Left kidney (tissue), 8 donors: ENCODE measurements at places on chromosomes 2 and 18.

DNA sequence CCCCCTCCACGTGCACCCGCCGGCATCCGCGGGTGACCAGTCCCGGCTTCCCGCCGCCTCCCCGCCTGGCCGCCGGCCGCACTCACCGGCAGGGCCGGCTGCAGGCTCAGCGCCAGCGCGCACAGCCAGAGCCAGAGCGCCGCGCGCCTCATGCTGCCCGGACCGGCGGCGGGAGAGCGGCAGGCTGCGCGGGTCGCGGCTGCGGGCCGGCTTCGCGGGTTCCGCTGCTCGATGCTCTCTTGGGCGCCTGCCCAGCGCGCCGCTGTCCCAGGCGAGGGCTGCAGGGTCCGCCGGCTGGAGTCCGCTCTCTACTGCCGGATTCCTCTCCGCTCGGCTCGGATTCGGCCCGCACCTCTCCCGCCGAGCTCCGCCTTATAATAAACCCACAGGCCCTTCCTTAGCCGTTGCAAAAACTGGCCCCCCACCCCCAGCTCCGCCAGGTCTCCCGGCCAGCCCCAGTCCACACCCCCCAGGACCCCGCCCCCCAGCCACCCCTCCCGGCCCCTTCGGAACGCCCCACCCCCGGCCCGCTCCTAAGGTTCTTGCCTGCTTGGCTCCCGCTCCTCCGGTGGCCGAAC, at the start of gene SDC1:
TSS of gene SDC1 (minus strand) at position 415 of the 578 bp plus-strand sequence. CDS start at position 152, 263 bp downstream.
- DNase-seq, result peak; percentile 44

DNA sequence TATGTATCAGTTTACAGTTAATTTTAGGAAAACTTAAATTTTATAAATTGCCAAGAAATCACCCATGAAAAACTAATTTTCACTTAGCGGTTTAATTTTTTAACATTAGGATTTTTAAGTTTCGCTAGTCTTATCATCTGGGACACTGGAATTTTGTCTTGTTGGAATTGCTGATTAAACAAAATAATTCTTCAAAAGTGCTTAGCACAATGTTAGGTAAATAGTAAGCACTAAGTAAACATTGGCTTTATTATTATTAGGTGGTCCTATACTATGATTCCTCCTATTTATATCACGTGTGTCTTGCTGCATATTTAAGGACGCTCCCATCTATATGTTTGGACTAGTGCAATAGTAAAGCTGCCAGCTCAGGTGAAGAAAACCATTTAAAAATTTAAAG, 54.6 kb upstream of the MAP4K3 start:
- no peak for DNase-seq

GRCh38 chr2:163182764-163183354, 344.3 kb upstream of the KCNH7 start:
- DNase-seq, result peak; percentile 8

DNA sequence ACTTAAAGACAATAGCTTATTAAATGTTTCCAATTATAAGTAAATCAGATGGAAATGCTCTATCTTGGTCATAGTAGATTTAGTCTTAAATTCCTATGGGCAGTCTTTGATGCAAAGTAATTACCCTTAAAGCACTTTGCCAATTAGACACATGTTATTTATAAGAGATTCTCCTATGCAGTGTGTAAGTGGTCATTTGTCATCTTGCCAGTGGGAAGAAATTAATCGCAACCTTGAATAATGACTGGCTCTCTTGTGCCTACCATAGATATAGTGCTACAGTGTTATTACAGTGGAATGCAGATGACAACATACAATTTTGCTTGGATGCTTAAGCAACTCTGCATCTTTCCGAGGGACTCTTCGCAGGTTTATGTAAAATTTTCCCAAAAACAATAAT, 311.0 kb upstream of the THUMPD2 start:
- DNase-seq, result no peak

DNA sequence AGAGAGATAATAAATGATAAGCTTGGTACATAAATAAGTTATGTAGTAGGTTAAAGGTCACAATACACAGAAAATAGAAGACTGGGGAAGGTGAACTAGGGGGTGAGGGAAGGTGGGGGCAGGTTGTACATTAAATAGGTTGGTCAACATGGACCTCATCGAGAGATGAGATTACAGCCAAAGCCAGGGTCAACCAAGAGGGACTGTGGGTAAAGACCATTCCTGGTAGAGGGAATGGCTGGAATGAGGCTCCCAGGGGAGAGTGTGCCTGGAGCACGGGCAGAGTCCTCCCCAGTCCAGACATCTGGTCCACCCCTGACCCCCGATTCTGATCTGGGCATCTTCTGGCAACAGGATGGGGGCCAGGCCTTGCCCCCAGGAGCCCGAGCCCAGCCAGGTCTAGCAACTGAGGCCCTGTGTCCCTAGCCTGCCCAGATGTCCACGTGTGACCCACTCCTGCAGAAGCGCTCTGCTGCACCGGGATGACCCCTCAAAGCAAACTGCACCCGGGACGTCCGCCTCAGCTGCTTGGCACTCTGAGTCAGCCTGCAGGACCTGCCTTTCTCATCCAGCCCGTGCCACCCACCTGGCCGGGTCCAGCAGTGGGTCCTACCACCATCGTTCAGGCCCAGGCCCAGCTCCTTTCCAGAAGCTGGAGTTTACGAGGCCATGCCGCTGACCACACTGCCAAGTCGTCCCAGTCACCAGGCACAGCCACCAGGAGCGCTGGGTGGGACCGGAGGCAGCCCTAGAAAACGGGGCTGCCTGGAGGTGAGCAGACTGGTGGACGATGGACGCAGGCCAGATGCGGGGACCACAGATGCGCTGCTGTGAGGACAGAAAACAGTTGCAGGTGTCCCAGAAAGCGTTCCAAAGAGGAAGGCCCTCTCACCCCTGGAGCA, 56.2 kb upstream of the ID2 start:
- no peak for DNase-seq

DNA sequence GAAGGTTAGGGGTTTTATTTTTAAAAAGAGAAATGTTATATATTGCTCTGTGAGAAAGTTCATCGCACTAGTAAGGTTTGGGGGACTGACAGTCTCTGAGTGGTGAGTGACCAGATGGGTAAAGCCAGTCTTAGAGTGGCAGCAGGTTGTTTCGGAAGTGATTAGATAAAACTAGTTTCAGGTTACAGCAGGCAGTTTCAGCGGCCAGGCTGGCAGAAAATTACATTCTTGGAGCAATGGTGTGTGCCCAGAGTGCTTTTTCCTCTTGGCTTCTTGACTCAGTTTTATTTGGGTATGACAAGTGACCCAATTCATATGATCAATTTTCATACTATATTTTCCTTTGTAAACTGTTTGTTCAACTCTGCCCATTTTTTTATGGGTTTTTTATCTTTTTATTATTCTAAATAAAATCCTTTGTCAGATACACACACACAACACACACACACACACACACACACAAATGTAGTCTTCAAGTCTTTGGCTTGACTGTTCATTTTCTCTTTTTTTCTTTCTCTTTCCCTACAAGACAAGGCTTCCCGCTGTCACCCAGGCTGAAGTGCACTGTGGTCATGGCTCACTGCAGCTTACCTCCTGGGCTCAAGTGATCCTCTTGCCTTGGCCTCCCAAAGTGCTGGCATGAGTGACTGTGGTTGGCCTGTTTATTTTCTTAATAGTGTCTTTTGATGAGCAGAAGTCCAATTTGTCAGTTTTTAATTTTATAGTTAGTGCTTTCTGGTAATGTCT, 30.9 kb downstream of the RALBP1 start:
- DNase-seq, result no peak

- no peak for DNase-seq
These were observed 163.4 kb downstream of the BCL2 start for GRCh38 chr18:63155910-63156773.

GRCh38 chr2:145411493-145411892, 891.6 kb upstream of the ZEB2 start:
- no peak for DNase-seq

DNA sequence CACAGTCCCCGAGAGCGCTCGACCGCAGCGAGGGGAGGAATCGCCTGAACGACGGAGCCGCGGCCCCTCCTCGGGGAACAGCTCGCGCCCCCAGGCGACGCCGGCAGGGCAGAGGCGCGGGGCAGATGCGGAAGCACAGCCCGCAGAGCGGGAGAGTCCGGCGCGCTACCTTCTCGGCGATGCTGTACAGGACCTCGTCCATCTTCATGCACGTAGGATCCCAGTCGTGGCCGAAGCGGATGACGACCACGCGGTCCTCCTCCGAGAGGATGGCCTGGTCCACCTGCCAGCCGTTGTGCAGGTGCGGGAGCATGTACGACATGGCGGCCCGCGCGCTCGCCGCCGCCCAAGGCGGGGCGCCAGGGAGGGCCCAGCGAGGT, 302 bp downstream of the TXNL4A start:
- peak; percentile 50 for DNase-seq

- no peak for DNase-seq
These were observed 1.8 kb upstream of the BCL11A start for GRCh38 chr2:60555066-60555782.

- no peak for DNase-seq
These were observed 92.5 kb downstream of the PTPN4 start for GRCh38 chr2:119852214-119852613.

DNA sequence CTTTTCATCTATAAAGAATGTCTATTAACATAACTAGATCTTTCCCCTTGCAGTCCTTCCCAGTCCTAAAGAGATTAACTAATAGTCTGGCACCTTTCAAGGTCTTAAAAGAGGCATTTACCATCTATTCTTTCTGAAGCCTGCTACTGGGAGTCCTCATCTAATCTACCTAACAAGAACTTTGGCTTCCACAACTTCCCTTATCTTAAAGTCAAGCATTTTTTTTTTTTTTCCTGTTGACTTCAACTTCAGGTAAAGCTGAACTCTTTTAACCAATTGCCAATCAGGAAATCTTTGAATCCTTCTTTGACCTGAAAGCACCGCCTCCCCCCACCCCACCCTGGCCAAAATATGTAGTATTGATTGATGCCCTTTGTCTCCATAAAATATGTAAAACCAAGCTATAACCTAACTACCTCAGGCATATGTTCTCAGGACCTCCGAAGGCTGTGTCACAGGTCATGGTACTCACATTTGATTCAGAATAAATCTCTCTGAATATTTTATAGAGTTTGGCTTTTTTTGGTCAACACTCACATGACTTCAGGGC, 168.6 kb downstream of the PTPRM start:
- no peak for DNase-seq

DNA sequence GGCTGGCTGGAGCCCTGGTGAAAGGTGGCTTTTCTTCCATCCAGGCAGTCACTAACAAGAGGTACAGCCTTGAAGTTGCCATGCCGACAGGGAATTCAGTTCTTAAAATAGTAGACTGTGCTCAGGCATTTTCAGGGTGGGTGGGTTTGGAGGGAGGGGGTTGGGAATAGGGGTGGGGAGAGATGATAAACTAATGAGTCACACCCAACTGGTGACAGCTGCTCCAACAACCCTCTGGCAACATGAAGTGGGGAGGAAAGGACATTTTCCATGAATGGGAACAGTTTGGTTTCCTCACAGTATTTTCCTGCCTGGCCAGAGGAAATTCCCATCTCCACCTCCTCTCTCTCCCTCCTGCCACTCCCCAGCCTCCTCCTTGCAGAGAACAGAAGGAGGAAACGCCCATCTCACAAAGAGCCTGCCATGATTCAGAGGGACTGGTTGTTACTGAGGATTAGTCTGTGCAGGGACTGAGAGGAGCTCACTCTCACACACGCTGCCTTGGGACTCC, 113.0 kb upstream of the SLC1A4 start:
- DNase-seq, result no peak

- DNase-seq, result no peak
These were observed 90.4 kb downstream of the MARCHF4 start for GRCh38 chr2:216281876-216282275.

- DNase-seq, result no peak
These were observed 30.2 kb upstream of the ROCK1 start for GRCh38 chr18:21141668-21142422.

GRCh38 chr2:135063210-135063609, 11.1 kb downstream of the RAB3GAP1 start:
- DNase-seq, result no peak

GRCh38 chr2:118902266-118903028, 39.5 kb upstream of the MARCO start:
- no peak for DNase-seq

DNA sequence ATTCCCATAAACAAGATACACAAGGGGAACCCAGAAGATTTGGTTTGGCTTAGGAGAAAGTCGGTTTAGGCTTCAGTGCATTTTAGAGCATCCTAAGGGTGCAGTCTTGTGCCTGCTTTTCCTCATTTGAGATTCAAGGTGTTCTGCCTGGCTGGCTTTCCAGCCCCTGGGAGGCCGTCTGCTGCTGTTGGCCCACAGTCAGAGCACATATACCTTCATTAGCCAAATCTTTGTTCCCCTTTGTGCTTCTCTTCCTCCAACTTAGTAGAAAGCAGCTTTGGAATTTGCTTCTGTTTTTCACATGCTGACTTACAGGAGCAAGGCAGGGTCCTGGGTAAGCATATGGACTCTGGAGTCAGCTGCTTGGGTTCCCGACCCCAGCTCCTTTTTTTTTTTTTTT, 477.1 kb upstream of the TCF4 start:
- no peak for DNase-seq

- no peak for DNase-seq
These were observed 9.1 kb downstream of the IDH1 start for GRCh38 chr2:208245746-208246145.

GRCh38 chr2:106623456-106623855, 136.3 kb downstream of the CD8B2 start:
- no peak for DNase-seq

- no peak for DNase-seq
These were observed 44.0 kb downstream of the DNMT3A start for GRCh38 chr2:25297738-25298137.

DNA sequence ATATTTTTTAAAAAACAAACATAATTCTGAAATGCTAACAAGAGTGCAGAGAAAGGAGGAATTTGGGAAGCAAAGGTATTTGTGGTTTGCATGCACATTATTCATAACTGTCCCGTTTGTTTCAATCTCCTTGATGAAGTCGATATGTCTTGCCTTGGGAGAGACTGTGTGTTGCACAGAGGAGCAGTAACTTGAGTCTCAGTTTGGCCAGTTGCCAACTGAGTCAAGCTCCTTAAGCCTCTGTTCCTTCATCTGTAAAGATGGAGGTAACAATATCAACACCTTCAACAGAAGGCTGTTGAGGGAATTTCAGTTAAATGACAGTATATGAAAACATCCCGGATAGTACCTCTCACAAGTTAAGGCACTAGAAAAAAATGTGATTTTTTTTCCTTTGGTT, 226.2 kb downstream of the ASXL3 start:
- peak; percentile 31 for DNase-seq

DNA sequence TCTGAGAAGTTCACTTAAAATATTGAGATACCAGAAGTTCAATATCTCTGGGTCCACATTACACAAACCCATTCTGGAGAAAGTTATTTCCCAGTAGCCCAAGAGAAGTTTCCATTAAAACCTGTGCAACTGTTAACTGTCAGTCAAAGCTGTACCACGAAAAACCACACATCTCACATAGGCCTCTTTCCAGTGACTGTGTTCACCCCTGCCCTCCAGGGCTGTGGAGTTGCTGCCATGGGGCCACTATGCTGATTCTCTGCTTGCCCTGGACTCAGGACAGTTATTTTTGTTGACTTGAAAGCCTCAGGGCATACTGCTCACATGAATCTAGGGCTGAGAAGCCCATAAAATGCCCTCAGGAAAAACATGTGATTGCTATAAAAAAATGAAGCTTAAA, 153.8 kb downstream of the PIEZO2 start:
- no peak for DNase-seq

- no peak for DNase-seq
These were observed 11.9 kb upstream of the IGFBP2 start for GRCh38 chr2:216621292-216621691.

GRCh38 chr18:72634500-72634899, 90.4 kb upstream of the CBLN2 start:
- no peak for DNase-seq
